ENCODE measurements at places on chromosomes 5 and 9. TPM values are rescaled to one million over a fixed set of nuclear protein-coding genes. Genes with fewer than 3 reads are reported as not detected.

The DNM1 gene
- total RNA-seq: 24.1 TPM

- no peaks in the 10 kb centered on the region for H3K4me1 ChIP-seq
- H3K36me3 ChIP-seq: no peaks in the 10 kb centered on the region
- H3K4me3 ChIP-seq: no peak overlapping the region
- H3K27me3 ChIP-seq: no peaks in the 10 kb centered on the region
Measured at GRCh38 chr9:29751226-29751625, 2177.9 kb upstream of the C9orf72 start.

The PTGER4 gene
- total RNA-seq: 48.5 TPM

DNA sequence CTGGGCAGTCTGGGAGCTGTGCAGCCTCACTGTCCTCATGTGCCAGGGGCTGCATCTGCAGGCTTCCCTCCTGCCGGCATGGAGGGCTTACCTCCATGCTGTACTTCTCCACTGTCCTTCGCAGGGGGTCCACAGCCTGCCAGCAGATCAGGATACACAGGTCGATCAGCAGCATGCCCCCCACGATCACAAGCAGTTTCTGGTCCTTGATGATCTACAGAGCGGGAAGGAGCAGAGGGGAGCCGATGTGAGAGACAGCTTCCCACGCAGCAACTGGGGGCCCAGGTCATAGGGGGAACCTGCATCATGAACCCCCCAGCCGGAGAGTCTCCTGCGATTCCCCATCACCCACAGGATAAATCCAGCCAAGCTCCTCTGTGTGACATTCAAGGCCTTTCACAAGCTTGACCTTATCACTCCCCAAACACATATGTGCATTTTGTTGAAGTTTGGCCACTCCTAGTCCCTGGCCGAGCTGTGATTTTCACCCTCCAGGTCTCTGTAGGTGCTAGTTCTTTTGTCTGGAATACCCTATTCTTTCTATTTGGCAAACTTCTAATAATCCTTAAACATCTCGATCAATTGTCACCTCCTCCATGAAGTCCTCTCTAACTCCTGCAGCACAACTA is 107.3 kb upstream of the TBC1D2 start:
- H3K4me3 ChIP-seq: no peak overlapping the region
- H3K4me1 ChIP-seq: peaks cover 9% of the 10 kb centered on the region
- no peaks in the 10 kb centered on the region for H3K27me3 ChIP-seq
- H3K36me3 ChIP-seq: no peaks in the 10 kb centered on the region

- H3K4me3 ChIP-seq: no peak overlapping the region
- no peak for DNase-seq
- no peaks in the 10 kb centered on the region for H3K36me3 ChIP-seq
- no peaks in the 10 kb centered on the region for H3K4me1 ChIP-seq
- no peak overlapping the region for H3K27ac ChIP-seq
- H3K27me3 ChIP-seq: no peaks in the 10 kb centered on the region
Measured at GRCh38 chr9:123031963-123032362, 1.5 kb upstream of the GPR21 start.

DNA sequence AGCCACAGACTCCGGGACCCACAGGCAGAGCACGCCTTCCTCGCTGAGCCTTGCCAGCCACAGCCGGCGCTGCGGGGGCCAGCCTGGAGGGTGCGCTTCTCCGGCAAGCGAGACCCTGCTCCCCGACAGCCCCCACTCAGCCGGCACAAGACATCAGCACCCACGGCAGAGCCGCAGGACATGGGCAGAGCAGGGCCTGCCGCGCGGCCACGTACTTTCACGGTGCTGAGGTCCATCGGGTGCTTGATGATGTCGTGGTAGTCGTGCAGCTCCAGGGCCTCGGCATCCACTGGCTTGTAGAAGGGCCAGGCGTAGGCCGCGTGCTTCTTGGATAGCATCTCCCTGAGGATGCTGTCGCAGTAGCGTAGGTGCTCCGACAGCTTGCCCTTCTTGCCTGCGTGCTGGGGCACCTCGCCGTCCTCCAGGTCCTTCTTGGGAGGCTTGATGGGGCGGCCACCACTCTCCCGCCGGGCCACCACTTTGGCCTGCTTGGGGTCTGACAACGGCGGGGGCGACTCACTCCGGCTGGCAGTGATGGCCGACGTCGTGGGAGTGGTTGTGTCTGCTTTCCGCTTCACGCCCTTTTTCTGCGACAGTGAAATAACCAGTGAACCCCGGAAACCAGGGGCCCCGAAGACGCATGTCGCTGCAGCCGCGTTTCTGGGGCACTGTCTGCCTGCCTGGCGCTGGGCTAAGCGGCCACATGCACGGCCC is 19.8 kb downstream of the BRD3 start:
- H3K27me3 ChIP-seq: no peaks in the 10 kb centered on the region
- no peaks in the 10 kb centered on the region for H3K36me3 ChIP-seq
- DNase-seq: no peak

DNA sequence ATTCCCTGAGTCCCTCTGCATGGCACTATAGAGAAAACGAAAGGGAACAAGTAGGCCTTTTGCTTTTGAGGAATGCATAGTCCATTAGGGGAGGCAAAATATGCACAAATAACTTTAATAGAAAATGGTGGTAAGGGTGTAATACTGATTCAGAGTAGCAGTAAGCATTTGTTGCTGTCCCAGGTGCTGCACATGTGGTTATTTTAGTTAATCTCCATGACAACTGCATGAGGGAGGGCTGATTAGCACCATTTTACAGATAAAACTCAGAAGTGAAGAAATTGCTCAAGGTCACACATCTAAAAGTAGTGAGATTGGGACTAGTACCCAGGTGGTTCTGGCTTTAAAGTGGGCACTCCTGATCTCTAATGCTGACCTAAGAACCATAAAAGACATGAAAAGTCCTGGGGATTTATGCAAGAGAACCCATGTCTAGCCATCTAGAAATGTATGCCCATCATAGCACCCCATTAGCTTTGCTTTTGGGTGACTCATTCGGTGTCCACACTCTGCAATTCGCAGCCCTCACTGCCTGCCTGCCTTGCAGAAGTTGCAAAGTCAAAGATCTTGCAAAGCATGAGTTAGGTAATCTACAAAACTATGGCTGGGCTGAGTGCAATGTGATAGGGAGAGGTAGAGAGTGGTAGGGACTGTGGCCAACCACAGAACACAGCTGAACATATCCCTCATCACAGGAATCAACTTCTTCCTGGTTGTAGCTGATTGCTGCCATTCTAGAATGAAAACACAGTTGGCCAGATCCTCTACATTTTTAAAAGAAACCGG is 195.2 kb downstream of the PTTG1 start:
- H3K4me3 ChIP-seq: no peak overlapping the region
- H3K4me1 ChIP-seq: no peaks in the 10 kb centered on the region
- H3K27me3 ChIP-seq: no peaks in the 10 kb centered on the region
- H3K27ac ChIP-seq: no peak overlapping the region
- no peak for DNase-seq

DNA sequence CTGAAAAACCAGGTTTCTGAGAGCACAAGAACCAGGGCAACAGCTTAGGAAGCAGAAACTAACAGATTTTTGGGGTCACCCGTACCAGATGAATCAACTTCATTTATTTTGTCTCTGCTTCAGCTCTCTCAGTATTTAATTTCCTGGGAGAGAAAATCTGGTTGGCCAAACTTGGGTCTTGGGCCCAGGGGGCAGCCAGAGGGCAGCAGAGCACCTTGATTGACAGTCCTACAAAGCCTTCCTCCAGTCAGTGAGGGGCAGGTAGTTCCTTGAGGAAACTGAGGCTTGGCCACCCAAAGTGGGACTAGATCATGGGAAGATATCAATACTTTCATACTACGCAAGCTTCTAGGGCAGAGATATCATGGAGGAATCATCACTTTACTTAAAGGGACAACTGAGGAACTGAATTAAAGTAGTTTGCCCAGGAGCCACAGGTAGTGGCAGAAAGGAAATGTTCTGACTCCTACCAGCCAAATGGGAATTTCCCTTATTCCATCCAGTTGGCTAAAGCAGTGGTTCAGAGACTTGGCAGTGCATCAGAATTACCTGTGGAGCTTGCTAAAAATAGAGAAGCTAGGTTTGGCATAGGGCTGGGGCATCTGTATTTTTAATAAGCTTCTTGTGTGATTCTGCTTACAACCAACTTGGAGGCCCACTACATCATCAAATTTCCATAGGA is 21.5 kb upstream of the ARHGAP26 start:
- DNase-seq: peak; percentile 54
- H3K27ac ChIP-seq: peak overlapping the region; percentile 54
- peaks cover 23% of the 10 kb centered on the region for H3K4me1 ChIP-seq
- H3K27me3 ChIP-seq: no peaks in the 10 kb centered on the region

GRCh38 chr9:131194762-131195161 is 69.4 kb downstream of the NUP214 start:
- H3K27me3 ChIP-seq: no peaks in the 10 kb centered on the region
- no peak overlapping the region for H3K27ac ChIP-seq
- peaks cover 25% of the 10 kb centered on the region for H3K36me3 ChIP-seq
- H3K4me1 ChIP-seq: no peaks in the 10 kb centered on the region

DNA sequence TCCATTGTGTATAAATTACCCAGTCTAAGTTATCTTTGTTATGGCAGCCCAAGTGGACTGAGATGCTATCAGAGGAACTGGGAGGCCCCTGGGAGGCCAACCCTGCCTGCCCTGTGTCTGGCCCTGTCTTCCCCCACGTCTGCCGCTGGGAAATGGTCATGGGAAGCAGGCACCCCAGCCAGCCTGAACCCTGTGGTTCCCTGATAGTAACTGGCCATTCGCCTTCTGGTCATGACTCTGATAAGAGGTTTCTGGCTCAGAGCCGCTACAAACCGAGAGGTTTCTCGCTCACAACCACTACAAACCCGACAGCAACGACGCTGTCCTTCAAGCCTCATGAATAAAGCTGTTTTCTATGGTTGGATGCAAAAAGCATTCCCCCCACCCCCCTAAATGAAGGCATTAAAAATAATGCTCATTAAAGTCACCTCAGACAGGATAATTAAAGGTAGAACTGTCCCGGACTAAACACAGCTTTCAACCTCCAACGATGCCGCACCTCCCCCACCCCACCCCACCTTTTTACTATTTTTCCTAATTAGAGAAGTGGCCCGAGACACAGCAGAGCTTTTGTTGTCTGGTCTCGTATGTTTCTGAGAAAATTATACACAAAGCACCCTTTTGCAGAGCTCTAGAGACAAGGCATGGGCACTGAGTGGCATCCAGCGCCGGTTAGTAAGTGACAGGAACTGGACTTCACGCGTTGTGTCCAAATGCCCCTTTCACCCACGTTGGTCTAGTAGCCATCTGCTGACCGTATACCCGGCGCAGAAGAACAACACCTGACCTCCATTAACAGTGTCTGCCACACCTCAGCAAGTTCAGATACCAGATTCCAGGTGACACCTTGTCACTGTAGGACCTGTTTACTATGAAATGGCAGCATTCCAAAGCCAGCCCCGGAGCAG is 140.8 kb downstream of the COL23A1 start:
- no peak overlapping the region for H3K4me3 ChIP-seq
- DNase-seq: no peak
- H3K36me3 ChIP-seq: no peaks in the 10 kb centered on the region
- no peak overlapping the region for H3K27ac ChIP-seq
- H3K27me3 ChIP-seq: peaks cover 39% of the 10 kb centered on the region

The IQGAP2 gene
- not detected for total RNA-seq

- H3K4me3 ChIP-seq: no peak overlapping the region
- no peaks in the 10 kb centered on the region for H3K4me1 ChIP-seq
- no peaks in the 10 kb centered on the region for H3K36me3 ChIP-seq
- peaks cover 7% of the 10 kb centered on the region for H3K27me3 ChIP-seq
- no peak overlapping the region for H3K27ac ChIP-seq
- DNase-seq: no peak
Measured at GRCh38 chr9:72805238-72805637, 147.6 kb downstream of the ALDH1A1 start.

The TMEM174 gene
- not detected for total RNA-seq

DNA sequence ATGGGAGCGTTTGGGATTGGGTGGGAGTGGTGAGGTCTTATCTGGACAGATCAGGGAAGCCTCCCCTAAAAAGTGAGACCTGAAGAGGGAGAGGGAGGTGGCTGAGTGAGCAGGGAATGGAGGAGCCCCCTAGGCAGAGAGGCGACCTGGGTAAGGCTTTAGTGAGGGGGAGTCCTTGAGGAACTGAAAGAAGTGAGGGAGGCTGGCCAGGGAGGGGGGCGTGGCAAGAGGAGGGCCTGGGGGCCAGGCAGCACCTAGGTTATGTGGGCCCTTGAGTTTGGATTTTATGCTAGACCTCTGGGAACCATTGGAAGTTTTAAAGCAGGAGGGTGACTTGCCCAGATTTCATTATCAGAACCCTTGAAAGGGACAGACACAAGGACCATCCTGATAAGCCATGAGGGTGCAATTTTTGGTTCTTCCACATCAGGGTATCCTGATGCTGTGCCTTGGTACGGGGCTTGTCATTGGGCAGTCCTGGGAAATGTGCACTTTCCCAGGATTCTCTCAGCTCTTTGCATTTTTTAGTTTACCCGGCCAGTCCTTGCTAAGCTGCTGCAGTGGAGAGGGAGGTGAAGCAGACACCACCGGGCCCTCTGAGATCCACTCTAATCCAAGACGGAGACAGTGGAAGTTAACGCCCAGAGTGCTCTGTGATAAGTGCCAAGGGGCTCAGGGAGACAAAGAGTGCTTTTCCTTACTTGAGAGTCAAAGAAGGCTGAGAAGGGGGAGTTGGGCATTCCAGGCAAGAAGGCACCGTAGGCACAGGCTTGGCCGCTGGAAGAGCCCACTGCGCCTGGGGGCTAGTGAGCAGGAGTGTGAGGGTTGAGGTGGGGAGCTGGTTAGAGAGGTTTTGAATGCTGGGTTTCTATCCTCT is 16.1 kb downstream of the GSN start:
- DNase-seq: no peak
- H3K27me3 ChIP-seq: no peaks in the 10 kb centered on the region
- no peaks in the 10 kb centered on the region for H3K36me3 ChIP-seq
- H3K27ac ChIP-seq: no peak overlapping the region

DNA sequence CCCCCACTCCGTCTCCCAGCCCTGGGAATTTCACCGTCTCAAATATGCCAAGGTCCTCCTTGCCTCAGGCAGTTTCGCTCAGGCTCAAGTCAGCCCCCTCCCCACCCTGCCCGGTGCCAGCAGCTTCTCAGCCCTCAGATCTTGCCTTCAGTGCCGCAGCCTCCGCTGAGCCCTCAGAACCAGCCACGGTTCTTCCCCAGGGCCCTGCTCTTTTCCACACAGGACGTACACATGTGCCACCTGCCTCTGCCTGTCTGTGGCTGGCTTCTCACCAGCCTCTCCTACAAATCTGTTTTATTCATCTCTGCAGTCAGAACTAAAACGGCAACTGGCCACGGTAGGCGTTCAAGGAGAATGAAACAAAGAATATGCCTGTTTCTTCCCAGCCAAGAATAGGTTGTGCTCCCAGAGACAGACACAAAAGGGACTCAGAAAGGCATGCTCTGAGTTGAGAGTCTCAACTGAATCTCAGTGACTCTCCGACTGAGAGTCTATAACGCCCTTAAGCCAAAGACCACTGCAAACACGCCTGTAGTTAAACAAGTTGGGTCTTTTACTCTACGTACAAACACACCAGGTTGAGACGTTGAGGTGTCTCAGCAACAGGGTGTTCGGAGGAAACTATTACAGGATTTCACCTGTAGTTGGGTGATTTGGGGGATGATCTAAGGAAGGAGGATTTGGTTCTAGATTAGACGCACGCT is 10.6 kb upstream of the GRIN1 start:
- H3K4me3 ChIP-seq: peak overlapping the region; percentile 83
- H3K36me3 ChIP-seq: no peaks in the 10 kb centered on the region
- H3K4me1 ChIP-seq: peaks cover 10% of the 10 kb centered on the region
- DNase-seq: no peak

The SPATA31D4 gene
- total RNA-seq: not detected

Measured in PC-3 (cell line).